ENCODE measurements at places on chromosomes 13 and 19. TPM values are rescaled to one million over a fixed set of nuclear protein-coding genes. Genes with fewer than 3 reads are reported as not detected.

DNA sequence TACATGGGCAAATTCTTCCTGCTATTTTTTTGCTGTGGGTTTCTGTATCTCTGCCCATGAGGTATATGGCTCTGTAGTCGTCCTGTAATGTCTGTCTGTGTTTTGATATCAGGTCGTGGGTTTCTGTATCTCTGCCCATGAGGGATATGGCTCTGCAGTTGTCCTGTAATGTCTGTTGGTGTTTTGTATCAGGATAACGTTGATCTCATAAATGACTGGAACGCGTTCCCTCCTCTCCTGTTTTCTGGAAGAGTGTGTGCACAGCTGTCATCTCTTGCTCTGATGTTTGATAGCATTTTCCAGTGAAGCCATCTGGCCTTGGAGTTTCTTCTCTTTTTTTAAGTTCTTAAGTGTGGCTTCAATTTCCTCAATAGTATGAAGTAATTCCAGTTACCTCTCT, 57.2 kb downstream of the SOX1 start:
- DNase-seq, result no peak

GRCh38 chr13:44905556-44905955, 83.7 kb downstream of the NUFIP1 start:
- DNase-seq, result no peak

- DNase-seq, result no peak
These were observed 82.1 kb downstream of the TBC1D4 start for GRCh38 chr13:75399879-75400217.

DNA sequence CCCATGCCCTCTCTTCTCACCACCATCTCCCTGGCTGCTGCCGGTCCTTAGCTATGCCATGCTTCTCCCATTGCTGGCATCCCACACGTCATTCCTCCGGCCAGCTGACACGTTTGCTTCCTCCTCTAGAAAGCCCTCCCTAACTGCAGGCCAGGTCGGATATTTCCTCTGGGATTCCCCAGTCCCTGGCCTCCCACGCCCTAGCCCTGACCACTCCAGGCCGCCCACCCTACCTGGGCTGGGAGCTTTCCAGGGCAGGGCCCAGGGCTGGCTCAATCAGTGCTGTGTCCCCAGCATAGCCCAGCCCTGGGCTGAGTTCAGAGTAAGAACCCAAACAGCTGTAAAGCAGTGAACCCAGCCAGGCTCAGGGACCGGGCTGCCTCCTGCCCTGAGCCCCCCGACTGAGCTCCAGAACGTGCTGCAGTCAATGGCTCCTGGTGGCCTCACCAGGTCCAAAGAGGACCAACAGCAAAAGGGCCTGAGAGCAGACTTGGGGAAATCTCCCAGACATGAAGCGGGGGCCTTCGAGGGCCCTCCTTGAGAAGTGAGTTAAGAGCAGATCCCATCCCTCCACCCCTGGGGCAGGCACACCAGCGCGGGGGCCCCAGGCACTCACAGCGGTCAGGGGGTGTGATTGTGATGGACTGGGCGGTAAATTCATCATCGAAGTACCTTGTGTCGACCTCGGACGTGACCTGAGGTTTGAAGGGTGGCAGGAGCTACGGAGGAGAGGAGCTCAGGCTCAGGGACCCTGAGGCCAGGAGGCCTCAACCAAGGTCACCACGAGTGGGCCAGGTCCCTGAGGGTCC, 8.1 kb upstream of the CCNP start:
- no peak for DNase-seq

DNA sequence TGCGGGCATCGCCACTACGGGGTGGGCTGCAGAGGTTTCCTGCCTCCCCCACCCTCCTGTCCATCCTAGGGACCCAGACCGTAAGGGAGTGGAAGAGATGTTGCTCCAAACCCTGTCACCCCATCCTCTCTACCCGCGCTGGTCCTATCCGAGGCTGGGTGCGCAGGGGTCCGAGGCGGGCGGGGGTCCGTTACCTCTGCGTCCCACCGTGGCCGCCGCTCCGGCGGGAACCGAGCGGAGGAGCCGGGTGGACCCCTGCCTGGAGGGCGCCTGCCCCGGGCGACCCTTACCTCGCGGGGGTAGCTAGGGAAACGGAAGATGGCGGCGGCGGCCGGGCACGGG, at the start of gene DGKH:
Gene DGKH (plus strand): TSS at position 307 of the 342 bp plus-strand sequence. CDS start 126 bp downstream, outside the sequence.
- no peak for DNase-seq

- DNase-seq, result peak; percentile 24
These were observed 9.6 kb downstream of the CAPN12 start for GRCh38 chr19:38734426-38735256.

DNA sequence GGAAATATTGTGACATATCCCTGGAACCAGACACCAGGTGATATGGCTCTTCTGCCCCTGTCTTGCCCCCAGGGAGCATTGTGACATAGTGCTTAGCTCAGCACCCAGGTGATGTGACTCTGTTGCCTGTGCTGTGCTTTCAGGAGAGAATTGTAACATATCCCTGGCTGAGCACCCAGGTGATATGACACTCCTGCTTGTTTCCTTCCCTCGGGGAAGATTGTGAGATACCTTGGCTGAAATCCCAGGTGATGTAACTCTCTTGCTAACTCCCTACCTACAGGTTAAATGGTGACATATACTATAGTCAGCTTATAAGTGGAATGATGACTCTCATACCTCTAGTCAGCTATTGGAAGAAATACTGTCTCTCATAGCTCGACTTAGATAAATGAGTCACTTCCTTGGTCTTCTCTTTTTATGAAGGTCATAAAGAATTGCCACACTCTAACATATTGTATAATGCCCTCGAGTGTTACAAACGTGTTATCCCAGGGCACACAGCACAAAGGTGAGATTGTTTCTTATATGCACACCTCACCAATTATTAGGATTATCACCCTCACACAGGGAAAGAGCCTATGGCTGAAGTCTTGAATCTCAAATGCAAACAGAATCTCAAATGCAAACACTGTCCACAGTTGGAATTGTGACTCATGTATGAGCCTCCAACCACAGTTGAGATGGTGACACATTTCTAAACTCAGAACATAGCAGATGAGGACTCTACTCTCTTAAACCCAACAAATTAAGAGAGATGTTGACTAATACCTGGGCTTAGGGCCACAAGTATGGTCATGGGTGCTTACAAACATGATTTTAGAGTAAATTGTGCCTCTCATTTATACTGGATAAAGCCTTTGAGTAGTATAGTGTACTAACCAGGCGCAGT, 32.7 kb upstream of the ZNF254 start:
- DNase-seq, result no peak

ZNF470 gene
- total RNA-seq, result 1.2 TPM

KANK3 gene
- 1.4 TPM for total RNA-seq

TEX101 gene
- total RNA-seq, result not detected

Data from activated T-helper 1 cell treated with anti-CD3 and anti-CD28 coated beads, Interleukin-12 subunit alpha, Interleukin-12 subunit beta, Interleukin-2, Interleukin-4 antibody, amounts not matched to agents 30 ng/mL and 10 ng/mL and 1 ng/mL, durations not matched to agents 14 hours and 24 hours and 36 hours (primary cell).